Astrocyte of the hippocampus (primary cell): ENCODE measurements at places on chromosomes 6 and 20.
A peak's percentile ranks its signal among the peaks of the same experiment; 100 is the strongest.

- no peak for DNase-seq
These were observed 67.1 kb downstream of the EDN1 start for GRCh38 chr6:12356983-12357972.

- peak; percentile 58 for DNase-seq
These were observed 179.3 kb downstream of the CARMIL1 start for GRCh38 chr6:25458485-25458884.

- DNase-seq: no peak
These were observed 66.5 kb upstream of the LY86 start for GRCh38 chr6:6521961-6522482.

- DNase-seq: no peak
These were observed 57.4 kb downstream of the MOCS1 start for GRCh38 chr6:39876826-39877225.

GRCh38 chr6:318243-318890 is 26.1 kb downstream of the DUSP22 start:
- DNase-seq: no peak

DNA sequence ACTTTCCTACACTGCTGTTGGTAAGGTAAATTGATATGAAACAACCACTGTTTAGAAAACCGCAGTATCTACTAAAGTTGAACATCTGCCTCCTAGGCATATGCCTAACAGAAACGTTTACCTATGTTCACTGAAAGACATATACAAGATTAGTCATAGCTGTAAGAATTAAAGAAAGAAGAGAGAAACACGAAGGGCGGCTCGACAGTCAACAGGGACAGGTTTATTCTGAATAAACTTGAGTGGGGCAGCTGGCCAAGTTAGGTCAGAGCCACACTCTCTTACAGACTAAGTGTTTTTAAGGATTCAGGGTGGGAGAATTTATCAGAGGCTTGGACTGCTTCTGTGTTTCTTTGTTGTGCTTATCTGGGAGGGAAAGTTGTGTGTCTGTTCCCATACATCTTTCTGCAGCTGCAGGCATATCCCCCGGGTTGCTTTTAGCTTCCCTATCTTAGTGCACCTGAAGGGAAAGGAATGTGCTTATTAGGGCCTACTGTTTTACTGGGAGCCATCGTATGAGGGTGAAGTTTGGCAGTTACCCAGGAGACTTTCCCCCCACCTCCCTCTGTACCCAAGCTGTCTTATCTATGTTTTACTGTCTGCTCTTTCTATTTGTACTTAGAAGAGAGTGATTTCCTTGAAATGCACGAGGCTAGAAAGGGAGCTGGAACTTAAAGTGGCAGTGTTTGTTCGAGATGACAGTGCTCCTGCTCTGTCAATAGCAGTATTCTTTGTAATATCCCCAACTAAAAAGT is 20.4 kb downstream of the PROCR start:
- DNase-seq: peak; percentile 36

DNA sequence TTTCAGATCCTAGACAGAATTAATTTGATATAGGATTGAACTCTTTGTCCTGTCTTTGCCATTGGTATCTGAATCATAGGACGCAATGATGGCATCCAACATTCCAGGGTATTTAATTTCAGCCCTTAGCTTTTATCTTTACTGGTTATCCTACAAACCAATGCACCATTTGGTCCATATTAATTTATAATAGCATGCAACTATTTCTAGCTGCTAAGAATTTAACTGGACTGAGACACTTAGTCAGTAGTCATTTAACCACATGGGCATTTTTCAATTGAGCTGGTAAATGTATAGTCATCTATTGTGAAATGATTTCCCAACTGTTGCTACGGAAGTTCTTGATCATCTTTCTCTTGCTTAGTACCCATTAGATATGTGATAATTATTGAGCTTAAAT is 141.1 kb downstream of the CD164 start:
- DNase-seq: no peak

DNA sequence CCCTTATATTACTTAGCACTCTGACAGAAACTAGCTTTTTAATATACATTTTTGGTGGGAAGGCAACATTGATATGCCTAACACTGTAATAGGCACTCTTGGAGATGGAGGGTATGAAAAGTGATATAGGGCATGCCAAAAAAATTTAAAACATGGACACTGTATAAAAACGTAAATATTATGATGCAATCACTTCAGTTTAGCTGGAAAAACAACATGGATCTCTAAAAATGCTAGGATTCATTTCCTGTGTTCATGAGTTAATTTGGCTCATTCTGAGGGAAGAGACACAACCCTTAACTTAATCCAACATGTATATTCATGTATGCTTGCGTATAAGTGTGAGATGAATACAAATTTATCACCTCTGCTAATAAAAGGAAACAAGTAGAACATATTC is 157.3 kb upstream of the TFAP2D start:
- DNase-seq: no peak

- peak; percentile 94 for DNase-seq
These were observed 129.1 kb downstream of the PACRG start for GRCh38 chr6:162856885-162857284.

DNA sequence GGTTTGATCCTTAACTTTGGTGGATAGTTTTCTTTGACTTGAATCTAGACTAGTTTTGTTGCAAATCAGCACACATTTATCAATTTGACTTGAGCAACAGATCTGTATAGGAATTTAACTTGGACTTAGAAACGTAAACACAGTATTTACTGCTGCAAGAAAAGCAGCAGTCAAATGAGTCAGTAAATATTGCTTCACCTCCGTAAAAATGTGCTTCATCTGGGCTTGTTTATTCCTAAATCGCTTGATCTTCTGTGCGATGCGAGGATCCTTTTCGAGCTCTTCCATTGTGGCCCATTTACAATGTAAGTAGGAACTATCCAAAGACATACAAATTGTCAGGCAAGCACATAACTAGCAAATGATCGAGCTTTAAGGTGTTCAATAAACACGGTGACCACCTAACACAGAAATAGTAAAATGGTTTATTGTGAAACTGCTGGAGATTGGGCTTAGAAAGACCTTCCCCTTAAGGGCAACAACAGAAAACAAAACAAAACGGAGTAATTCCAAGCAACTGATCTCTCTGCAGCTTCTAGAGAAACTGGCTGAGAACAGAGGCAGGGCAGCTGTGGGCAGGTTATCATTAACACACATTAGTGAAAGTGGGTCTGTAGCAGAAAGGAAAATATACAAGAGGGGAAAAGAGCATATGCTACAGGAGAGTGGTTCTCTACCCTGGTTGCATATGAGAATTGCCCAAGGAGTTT is 120.8 kb downstream of the CHD6 start:
- DNase-seq: no peak

- DNase-seq: no peak
These were observed 71.1 kb downstream of the ROS1 start for GRCh38 chr6:117354671-117355070.

GRCh38 chr6:164551706-164552105 is 757.7 kb downstream of the C6orf118 start:
- DNase-seq: no peak

DNA sequence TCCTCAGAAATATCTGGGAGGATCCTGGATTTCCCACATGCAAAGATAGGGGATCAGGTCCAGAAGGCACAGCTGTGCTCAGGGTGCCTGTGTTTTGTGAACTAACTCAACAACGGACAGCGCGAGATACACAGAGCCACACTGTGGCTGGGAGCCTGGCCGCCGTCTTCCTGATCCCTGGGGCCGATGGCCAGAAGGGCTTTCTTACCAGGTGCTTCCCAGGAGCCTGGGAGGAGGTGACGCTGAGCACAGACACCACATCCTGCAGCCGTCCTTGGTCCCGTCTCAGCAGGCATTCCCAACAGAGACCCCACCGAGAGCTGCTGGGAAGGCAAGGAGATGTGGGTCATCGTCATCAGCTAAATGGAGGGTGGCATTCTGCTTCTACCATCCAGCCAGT is 144.6 kb upstream of the AFDN start:
- DNase-seq: no peak

DNA sequence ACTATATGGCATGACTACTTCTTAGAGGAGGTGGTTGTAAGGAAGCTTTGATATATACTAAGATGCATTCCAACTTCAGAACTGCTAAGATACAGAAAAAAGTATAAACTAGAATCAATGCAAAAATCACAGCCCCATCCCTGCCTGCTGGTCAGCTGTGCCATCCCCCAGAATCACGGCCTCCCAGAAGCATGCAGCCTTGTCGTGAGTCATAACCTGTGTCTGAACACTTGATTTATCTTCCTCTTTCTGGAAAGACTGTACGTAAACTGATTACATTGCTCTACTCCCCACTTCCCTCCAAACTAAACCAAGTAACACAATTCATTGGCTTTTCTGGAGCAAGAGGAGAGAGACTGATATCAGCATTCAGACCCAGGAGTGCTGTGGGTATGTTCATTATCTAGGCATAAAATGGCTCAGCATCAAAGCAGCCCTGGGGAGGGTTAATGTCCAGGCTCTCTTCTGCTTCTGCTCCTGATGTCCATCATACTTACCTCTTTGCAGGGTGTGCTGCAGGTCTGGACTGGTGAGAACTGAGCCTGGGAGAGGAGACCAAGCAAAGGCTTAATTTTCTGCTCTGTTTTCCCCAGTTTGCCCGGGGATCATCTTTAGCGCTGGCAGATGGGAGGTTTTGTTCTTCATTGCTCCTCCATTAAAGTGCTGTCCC is 18.4 kb downstream of the SCP2D1 start:
- no peak for DNase-seq

- DNase-seq: peak; percentile 92
These were observed 23.0 kb downstream of the MAP1LC3A start for GRCh38 chr20:34581341-34582184.
